ENCODE measurements at places on chromosomes 13 and 19.

DNA sequence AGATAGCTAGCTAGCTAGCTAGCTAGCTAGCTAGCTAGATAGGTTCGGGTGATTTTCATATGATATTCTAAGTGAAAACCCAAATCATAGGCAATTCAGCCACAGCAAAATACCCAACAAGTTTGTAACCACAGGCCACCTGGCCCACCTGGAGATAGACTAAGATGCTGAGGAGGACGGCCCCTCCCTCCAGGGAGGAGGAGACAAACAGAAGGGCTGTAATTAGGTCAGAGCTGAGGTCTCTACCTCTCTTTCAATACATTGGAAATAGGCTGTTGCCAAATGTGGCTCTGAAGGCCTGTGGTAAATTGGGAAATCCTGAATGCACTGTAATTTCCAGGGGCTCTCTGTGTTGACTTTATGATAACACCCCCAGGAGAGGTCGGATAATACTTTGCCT, 382.2 kb downstream of the FGF9 start:
- DNase-seq, result no peak

GRCh38 chr13:106683179-106683578, 115.2 kb upstream of the ARGLU1 start:
- no peak for DNase-seq

- DNase-seq, result no peak
These were observed 433 bp upstream of the ZNF616 start for GRCh38 chr19:52140032-52140710.

- no peak for DNase-seq
These were observed 21.0 kb upstream of the RNF17 start for GRCh38 chr13:24742977-24743376.

DNA sequence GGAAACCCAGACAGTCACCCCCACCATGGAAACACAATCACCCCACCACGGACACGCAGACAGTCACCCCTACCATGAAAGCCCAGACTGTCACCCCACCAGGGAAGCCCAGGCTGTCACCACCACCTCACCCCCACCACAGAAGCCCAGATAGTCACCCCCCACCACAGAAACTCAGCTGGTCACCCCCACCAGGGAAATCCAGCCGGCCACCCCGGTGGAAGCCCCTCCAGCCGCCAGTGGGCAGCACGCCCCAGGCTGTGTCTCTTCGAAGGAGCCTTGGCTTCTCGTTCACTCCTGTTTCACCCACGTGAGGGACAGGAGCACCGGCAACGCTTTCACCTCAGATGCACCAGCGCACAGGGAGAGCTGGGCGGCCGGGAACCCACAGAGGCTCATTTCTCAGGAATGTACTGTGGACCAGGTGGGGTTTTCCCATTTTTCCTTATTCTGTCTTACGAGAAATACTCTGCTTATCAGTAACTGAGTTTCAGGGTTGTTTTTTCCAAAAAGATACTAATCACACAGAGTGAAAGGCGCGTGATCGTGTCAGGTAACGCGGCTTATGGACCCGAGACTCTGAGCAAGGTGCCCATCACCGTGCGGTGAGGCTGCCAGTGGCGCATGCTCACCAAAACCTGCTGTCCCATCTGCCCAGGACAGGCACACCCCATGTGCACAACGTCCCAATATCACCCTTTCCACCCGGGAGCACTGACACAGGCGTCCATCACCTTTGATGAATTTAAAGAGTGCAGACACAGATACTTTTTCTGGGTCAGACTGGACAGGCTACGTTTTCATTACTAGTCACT, 28.0 kb downstream of the CARS2 start:
- peak; percentile 7 for DNase-seq

- DNase-seq, result no peak
These were observed 144.1 kb upstream of the TMTC4 start for GRCh38 chr13:100818711-100819110.

DNA sequence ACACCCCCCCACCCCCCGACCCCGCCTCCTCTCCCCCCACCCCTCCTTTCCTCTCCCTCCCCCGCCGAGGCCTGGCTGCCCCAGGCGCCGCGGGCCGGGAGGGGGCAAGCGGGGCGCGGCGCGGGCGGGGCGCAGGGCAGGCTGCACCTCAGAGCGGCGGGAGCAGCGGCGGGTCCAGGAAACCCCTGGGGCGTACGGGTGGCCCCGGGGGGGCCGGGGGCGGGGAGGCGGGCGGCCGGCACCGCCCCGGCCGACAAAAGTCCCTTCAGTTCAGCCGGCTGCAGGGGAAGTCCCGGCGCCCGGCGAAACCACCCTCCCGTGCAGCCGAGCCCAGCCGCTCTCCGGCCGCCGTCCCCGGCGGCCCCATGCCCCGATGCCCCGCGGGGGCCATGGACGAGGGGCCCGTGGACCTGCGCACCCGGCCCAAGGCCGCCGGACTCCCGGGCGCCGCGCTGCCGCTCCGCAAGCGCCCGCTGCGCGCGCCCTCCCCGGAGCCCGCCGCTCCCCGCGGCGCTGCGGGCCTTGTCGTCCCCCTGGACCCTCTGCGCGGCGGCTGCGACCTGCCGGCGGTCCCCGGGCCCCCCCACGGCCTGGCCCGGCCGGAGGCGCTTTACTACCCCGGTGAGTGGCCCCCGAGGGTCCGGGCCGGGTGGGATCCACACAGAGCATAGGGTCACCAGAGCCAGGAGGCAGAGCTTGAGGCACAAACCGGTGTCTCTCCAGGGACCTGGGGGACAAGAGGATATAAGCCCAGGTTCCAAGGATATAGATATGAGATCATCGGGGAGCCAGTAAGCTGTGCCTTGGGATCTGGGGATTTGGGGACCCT, at the start of gene BCL3:
Gene BCL3 (plus strand): TSS at position 283 of the 829 bp plus-strand sequence. CDS start 83 bp downstream, at position 366.
- DNase-seq, result peak; percentile 63

DNA sequence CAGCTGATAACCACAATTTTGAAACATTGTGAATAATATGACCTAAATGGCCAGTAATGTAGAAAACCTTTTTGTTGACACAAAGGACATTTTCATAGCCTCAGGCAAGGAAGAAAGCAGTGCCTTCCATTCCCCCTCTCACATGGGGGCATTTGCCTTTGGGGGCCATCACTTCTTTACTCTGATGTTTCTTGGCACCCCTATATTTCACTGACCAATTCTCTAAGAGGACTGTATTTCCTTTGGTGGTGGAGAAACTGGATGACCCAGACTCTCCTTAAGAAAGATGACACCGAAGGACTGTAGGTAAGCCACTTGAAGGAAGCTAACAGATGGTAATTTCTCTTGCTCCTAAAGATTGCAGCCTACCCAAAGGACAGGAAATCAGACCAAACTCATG, 254.6 kb downstream of the DCLK1 start:
- no peak for DNase-seq

DNA sequence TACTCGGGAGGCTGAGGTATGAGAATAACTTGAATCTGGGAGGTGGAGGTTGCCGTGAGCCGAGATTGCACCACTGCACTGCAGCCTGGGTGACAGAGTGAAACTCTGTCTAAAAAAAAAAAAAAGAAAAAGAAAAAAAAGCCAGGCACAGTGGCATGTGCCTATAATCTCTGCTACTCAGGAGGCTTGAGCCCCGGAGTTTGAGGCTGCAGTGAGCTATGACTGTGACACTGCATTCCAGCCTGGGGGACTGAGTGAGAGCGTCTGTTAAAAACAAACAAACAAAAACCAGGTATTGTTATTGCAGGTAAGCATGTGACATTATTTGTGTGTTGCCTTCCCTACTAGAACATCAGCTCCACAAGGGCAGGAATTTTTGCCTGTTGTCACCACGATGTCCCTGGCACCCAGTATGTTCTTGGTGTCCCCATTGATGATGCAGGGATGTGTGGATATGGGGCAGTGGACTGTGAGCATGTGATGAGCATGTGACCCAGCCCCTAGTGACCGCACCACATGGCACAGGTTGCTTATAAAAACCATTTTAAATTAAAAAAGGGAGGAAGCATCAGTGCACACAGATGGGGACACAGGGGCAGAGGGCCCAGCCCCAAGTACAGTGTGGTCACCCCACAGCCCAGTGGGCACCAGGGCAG, 1.6 kb upstream of the KANK2 start:
- DNase-seq, result no peak

DNA sequence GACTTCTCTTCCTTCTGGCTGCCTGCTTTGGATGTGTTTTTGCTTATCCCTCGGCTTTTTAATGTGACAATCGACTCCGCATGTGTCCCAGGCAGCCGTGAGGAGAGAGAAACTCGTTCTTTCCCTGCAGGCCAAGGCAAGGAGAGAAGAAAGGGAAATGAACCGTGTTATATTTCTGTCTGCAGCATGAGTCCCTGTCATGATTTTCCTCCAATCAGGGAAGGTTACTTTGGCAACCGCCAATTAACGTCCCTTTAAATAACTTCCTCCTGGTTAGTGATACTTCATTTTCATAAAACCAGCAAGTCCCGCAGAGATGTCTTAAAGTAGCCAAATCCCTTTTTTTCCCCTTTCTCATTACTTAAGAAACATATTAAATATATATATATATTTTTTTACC, 42.6 kb downstream of the RFC3 start:
- no peak for DNase-seq

GRCh38 chr13:75938811-75939560, 302.9 kb downstream of the LMO7 start:
- DNase-seq, result no peak

GRCh38 chr13:102280366-102280765, 121.5 kb downstream of the FGF14 start:
- DNase-seq, result no peak

GRCh38 chr13:69204620-69205019, 903.0 kb upstream of the ATXN8OS start:
- DNase-seq, result no peak

DNA sequence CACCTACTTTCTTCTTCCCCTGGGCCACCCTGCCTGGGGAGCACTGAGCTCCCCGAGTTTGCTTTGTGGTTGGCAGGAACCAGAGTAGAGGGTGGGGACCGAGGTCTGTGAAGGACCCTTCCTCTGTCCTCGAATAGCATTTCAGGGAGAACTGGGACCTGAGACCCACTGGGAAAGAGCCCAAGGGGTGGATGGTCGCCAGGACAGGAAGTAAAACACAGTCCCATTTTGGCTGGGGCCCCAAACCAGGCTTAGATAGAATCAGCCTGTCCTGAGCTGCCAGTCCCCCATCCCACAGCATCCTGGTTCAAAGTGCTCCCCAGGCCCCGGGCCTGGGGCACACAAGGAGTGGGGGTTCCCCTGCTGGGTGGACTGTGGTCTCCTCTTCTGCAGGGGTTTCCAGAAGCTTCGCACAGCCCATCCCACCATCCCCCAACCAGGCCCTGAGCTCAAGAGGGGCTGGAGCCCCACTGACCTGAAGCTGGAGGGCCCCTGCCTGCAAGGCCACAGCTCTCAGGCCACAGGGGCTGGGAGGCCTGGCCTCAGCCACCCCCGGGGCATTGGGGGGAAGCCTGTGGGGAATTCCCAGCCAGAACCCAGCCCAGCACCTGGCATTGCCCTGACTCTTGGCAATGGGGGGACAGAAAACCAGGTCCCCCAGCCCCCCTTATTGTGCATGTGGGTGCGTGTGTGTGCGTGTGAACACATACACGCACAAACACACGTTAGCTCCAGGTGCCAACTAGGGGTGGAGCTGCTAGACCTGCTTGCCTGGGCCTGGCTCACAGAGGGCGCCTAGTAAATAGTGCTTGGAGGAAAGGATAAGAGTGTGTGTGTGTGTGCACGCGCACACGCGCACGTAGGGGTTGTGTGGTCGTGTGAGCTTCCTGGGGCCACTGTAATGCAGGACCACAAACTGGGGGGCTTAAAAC, 995 bp upstream of the MKNK2 start:
- no peak for DNase-seq

- peak; percentile 98 for DNase-seq
These were observed at the start of gene TIMM50 for GRCh38 chr19:39480337-39481228. TIMM50 (plus strand) TSS chr19:39480838; CDS start chr19:39480854, 16 bp downstream.

DNA sequence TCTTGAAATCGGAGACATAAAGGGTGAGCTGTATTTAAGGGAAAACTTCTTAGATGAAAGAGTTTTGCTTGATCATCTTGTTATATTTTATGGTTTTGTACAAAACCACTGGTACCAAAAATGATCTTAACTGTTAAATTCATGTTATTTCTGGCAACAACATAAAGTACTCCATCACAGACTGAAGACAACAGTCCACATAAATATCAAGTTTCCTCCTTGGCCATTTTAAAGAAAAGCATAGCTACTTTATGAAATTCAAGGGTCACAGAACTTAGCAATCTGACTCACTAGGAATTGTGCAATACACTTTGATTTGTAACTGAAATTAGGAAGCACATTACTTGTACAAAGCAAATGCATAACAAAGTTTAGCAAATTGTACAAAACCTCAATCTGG, 66.3 kb downstream of the TBC1D4 start:
- DNase-seq, result no peak

DNA sequence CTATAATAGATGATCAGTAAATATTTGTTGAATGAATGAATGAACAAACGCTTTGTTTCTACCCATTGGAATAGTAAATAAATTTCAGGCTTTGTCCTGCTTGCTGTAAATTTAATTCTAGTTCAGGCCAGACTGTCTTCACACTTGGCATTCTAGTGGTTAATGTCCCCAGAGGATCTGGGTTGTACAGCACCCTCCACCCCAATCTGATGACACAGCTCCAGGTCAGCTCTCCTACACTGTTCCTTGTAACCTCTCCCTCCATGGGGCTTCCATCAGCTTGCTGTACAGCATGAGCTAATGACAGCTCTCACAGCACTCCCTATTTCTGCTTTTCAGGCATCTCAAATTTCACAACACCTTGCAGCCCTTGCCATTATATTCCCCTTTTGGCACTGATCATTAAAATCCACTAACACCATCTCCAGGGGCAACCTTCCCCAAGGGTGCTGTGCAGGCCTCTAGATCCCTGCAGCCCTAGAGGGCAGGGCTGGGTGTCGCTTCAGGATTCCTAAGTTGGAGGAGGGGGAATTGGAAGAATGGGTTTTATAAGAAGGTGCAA, 12.7 kb upstream of the KL start:
- no peak for DNase-seq

- DNase-seq, result no peak
These were observed 1.2 kb downstream of the CHST8 start for GRCh38 chr19:33622809-33623511.

GRCh38 chr19:10533646-10534386, 9.9 kb upstream of the ATG4D start:
- no peak for DNase-seq

GRCh38 chr13:54687173-54687572, 1658.6 kb downstream of the OLFM4 start:
- no peak for DNase-seq

- peak; percentile 61 for DNase-seq
These were observed 8.4 kb downstream of the ZNF808 start for GRCh38 chr19:52535771-52536447.

DNA sequence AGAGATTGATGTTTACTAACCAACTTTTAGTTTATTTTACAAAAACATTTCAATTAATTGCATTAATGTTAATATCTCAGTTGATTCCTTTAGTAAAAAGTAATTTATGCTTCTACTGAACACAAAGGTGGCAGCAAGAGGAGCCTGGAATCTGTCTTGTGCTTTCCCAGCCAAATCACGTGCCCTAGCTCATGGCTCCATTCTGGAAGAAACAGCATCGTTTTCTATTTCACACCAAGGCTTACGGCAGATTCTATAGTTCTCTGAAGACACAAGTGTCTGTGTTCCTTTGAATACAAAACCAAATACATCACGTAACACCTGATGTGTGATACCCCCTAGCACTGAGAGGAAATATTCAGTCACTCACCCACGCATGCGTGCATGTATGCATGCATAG, 346.1 kb upstream of the MIR17HG start:
- no peak for DNase-seq

GRCh38 chr13:22944378-22944777, 236.4 kb upstream of the SGCG start:
- peak; percentile 26 for DNase-seq

- DNase-seq, result no peak
These were observed 2.4 kb upstream of the NKPD1 start for GRCh38 chr19:45163156-45163555.
